CD8-positive, alpha-beta memory T cell (primary cell): ENCODE measurements at places on chromosomes 4 and X.

GRCh38 chrX:19869193-19869592 lies 18.2 kb downstream of the SH3KBP1 start:
- no peak for DNase-seq

GRCh38 chr4:108536577-108536976 lies 83.8 kb upstream of the RPL34 start:
- DNase-seq: no peak

GRCh38 chr4:121056066-121056465 lies 16.3 kb downstream of the NDNF start:
- DNase-seq: no peak

GRCh38 chr4:25810461-25811373 lies 52.1 kb downstream of the SEL1L3 start:
- no peak for DNase-seq
